ENCODE measurements at places on chromosomes 13 and 19. TPM values are rescaled to one million over a fixed set of nuclear protein-coding genes. Genes with fewer than 3 reads are reported as not detected.

- DNase-seq: no peak
Measured at GRCh38 chr13:45439008-45439407, 20.8 kb upstream of the SLC25A30 start.

- DNase-seq: no peak
Measured at GRCh38 chr13:77516342-77516789, 19.1 kb upstream of the SCEL start.

GRCh38 chr13:73672492-73672891 lies 461.7 kb downstream of the KLF12 start:
- no peak for DNase-seq

DNA sequence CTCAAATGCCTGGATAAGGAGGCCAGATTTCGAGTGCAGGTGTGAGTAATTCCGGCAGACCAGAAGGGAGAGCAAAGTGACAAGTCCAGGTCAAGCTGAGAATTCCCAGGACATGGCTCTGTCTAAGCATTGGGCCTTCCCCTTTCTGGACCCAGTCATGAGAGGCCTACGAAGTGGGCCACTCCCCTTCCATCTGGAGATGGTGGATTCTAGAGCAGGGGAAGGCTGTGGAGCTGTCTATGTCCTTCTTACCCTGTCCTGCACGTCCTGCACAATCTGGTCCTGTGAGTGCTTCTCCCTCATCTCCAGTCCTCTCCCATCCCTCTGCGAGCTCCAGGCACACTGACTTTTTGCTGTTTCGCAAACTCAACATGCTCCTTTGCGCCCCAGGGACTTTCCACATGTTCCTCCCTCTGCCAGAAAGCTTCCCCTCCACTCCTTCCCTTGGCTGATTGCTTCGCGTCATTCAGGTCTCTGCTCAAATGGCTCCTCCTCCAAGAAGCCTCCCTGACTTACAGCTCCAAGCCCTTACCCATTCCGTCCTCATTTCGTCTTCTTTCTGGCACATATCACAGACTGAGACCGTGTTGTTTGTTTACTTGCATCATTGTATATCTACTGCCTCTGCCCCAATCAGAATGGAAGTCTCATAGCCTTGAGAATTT lies 193.2 kb downstream of the URI1 start:
- DNase-seq: no peak

- no peak for DNase-seq
Measured at GRCh38 chr13:96285729-96286128, 195.8 kb downstream of the HS6ST3 start.

DNA sequence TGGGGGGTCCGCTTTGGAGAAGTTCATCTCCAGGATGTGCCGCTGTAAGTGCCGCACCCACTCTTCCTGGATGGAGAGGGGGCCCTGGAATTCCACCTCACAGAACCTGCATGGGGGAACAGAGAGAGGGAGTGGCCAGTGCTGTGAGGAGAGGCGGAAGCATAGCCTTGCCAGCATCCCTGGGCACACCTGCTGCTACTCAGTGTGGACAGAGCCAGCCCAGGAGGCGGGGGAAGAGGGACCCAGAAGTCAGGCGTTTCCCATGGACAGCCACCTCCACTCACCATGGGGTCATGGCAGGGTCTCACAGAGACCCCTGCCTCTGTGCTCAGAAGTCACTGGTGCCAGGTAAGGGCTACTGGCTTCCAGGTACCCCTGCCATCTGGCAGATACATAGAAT lies 4.3 kb upstream of the AKAP8L start:
- DNase-seq: no peak

DNA sequence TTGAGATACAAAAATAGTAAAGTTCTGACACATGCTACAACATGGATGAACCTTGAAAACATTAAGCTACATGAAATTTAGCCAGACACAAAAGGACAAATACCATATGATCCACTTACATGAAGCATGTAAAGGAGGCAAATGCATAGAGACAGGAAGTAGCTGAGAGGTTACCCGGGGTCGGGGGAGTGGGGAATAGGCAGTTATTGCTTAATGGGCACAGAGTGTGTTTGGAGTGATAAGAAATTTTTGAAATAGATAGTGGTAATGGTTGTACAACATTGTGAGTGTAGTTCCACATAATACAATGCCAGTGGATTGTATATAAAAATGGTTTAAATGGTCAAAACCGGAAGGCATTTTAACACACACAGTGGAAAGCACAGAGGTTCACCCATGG lies 4.3 kb downstream of the N4BP2L1 start:
- DNase-seq: no peak

ATP13A1 gene
- total RNA-seq: 423 TPM

SIGLEC14 gene
- not detected for total RNA-seq
